ENCODE measurements at places on chromosomes 5 and 9.

GRCh38 chr9:93480262-93480661, 26.9 kb upstream of the FAM120AOS start:
- DNase-seq: no peak

- no peak for DNase-seq
These were observed 48.6 kb downstream of the FOXI1 start for GRCh38 chr5:170154297-170154696.

DNA sequence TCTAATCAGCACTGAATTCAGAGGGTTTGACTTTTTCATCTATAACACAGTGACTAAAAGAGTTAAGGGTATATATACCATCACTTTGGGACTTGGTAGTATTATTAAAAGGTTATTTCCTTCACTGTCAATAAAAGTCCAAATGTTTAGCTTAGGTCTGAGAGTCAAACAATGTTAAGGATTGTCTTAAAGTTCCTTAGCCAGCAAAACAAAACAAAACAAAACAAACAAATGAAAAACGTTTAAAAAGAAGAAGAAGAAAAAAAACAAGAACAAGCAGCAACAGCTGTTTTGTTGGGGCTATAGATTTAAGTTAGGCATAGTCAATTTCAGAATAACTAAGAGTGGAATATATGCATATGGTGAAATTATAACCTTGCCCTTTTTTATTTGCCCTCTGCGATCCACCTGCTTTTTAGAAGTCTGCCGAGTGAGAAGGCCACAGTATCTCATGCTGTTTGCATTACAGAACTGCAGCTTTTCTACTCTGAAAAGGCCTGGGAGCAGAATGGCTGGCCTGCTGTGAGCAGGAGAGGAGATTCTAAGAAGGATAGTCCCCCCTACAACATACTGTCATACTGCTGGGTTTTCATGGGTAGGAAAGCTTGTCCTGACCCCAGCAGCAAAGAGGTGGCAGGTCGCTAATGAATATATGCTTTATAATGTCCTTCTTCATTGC, 141.7 kb downstream of the NTRK2 start:
- DNase-seq: no peak

- no peak for DNase-seq
These were observed 59.8 kb downstream of the PSD2 start for GRCh38 chr5:139855451-139855850.

DNA sequence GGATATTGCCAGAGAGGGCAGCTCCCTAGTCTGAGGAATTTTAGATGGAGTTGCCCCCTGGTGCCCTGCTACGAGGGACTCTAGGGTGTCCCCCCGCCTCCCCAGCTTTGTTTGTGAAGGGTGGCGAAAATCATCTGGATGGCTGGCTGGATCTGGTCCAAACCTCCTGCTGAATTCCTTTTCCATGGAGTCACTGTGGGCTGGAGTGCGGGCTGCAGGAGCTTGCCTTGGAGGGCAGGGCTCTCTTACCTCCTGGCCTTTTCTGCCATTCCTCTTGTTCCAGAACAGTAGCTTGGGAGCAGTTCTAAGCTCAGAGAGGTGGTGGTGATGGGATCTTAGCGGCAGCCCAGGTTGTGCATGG, 2.1 kb downstream of the SYNPO start:
- no peak for DNase-seq

DNA sequence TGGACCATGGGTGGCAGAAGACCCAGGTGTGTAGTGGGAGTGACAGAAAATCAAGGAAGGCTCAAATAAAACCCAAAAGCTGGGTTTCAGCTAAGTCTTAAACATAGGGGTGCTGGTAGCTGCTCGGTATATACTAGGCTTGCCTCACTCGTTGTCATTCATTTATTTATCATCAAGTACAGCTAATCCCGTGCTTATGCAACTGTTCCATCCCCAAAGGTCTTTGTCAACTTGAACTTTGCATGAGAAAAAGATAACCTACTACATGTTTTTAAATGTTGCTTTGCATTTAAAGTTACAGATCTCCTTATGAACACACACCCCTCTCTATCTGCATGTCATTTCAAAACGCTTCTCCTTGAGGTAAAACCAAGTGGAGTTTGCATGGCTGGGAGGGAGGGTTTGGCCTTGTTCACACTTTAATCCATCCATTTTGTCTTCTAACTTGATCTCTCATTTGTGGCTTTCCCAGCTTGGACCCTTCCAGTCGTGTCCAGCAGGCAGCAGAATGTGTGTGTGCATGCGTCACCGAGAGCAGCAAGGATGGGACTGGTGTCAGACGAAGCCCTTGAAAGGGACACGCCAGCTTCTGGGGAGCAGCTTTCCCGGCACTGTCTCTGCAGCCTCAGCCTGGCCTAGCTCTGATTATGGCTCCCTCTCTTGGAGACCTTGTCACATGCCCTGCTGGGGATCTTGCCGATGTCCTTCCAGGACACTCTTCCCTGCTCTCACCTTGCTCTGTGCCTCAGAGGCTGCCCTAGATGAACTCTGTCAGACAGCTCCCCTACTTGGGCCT, 133.5 kb downstream of the GADD45G start:
- DNase-seq: no peak

GRCh38 chr5:14292766-14293658, 149.9 kb downstream of the TRIO start:
- DNase-seq: no peak
